ENCODE measurements at places on chromosomes 16 and 17. TPM values are rescaled to one million over a fixed set of nuclear protein-coding genes. Genes with fewer than 3 reads are reported as not detected.

GRCh38 chr17:57552114-57552624 lies 192.9 kb downstream of the CCDC182 start:
- peak; percentile 73 for DNase-seq

- no peak for DNase-seq
These were observed 1.7 kb downstream of the ANKS4B start for GRCh38 chr16:21235199-21235585.

DNA sequence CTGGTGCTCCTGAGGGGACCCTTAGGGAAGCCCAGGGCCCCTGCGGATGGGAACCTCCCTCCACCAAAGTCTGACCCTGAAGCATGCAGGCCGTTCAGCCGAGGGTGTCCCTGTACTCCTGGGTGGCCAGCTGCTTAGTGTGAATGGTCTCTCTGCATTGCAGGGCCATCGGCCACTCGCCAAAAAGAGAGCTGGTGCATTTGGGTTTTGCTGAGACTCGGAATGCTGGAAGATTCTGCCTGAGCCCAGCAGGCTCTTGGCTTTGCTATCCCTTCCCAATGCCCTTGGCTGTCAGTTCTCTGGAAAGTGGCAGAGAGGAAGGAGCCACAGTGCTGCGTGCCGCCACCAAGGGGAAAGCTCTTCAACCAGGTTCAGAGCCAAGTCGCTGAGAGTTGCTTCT lies 2.8 kb downstream of the MEOX1 start:
- DNase-seq = no peak

The CSH2 gene
- total RNA-seq = 0.56 TPM

DNA sequence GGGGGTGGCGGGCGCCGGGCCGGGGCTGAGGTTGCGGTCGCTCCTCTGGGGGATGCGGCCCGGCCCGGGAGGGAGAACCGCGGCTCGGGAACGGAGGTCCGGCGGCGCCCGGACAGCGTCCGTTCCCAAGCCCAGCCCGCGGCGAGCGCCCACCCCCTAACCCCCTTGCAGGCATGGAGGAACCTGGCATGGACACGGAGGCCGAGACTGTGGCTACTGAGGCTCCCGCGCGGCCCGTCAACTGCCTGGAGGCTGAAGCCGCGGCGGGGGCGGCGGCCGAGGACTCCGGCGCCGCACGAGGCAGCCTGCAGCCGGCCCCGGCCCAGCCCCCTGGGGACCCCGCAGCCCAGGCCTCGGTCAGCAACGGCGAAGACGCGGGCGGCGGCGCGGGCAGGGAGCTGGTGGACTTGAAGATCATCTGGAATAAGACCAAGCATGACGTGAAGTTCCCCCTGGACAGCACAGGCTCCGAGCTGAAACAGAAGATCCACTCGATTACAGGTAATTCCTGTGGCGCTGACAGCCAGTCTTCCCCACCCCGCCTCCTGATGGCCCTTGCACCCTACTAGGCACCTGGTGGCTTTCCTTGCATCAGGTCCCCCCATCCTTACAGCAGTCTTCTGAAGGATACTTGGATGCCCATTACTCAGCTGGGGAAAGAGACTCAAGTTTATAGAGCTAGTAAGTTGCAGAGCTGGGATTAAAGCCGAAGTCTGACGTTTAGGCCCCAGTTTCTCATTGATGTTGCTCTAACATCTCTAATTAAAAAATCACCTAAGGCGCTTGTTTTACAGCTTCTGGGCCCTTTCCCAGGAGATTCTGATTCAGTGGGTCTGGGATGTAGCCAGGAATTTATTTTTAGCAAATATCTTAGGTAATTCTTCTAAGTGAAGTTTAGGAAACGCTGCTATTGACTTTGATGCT lies 514 bp downstream of the UBFD1 start:
- DNase-seq = peak; percentile 80

The PNMT gene
- not detected for total RNA-seq

DNA sequence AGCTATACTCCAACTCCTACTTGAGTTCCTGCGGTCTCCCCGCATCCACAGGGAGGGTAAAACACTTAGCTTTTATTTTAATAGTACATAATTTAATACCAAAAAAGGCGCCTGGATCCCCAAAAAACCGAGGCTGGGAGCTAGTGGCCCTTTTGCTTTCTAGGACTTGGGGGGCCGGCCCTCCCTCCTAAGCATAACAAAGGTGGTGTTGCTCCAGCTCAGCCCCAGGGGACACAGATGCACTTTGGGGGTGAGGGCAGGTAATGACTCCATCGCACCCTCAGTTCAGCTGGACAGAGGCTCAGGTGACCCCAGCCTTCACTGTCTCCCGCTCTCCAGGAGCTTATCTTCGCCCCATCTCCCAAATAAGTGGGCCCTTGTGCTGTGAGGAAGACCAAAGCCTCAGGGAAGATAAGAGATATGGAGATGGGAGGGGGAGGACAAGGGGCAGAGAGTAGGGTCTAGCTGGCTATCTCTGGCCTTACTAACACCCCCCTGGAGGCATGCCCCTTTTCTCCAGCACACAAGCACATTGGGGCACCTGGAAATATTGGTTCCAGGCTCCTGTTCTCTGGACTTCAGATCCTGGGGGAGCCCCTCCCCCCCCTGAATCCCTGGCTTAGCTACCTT lies 2.8 kb upstream of the NHERF1 start:
- no peak for DNase-seq

The BRD7 gene
- total RNA-seq = 80.8 TPM

The SNAI3 gene
- not detected for total RNA-seq

The KSR1 gene
- 203 TPM for total RNA-seq

DNA sequence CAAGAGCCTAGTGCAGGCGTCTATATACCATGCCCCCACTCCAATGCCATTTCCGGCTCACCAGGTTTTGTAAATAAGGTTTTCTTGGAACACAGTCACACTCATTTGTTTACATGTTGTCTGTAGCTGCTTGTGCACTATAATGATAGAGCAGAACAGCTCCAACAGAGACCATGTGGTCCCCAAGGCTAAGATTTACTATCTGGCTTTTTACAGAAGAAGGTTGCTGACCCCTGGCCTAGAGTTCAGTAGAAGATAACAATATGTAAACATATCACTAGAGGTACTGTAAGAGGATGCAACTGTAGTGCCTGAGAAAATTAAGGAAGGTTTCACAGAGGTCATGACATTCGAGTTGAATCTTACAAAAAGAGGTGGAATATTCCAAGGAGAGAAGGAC lies 66.3 kb downstream of the CACNG1 start:
- DNase-seq = no peak

GRCh38 chr17:66392783-66393437 lies 90.5 kb downstream of the PRKCA start:
- DNase-seq = no peak

GRCh38 chr17:16288860-16289571 lies 64.3 kb downstream of the CENPV start:
- no peak for DNase-seq

DNA sequence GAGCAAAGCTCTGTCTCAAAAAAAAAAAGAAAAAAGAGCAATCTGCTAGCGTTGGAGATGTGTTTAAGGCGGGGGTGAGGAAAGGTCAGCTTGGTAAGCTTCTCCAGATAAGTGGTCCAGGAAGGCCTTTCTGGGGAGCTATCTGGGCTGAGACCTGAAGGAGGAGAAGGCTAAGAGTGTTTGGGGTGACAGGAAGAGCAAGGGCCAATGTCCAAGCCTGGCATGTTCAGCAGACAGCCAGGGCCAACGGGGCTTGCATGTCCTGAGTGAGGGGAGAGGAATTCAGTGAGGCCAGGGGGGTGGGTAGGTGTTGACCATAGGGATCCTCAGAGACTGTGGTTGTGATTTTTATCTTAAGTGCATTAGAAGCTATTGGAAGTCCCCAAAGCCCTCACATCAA lies 15.4 kb downstream of the STAT5A start:
- no peak for DNase-seq

The AATF gene
- 22.5 TPM for total RNA-seq

The SPNS3 gene
- not detected for total RNA-seq

DNA sequence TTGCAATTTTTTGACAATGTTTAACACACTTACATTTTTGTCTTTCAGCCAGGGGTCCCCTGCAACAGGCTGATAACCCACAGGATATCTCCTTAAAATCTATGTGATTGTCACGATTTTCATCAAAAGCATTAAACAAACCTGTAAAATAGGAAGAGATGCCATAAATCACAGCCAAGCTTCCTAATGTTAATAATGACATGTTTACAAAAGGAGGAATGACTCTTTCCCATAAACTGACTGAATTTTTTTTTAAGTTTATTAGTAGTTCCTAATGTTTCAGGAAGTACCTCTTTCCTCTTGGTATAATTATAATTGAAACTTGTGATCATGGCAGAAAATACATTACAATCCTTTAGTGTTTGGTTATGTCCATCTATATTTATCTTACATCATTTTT lies 119.6 kb downstream of the CA4 start:
- DNase-seq = no peak

The GTF3C1 gene
- 106 TPM for total RNA-seq

The ASGR1 gene
- total RNA-seq = 29.0 TPM

The KRT28 gene
- total RNA-seq = not detected

GRCh38 chr16:878072-878784 lies 77.7 kb upstream of the GNG13 start:
- DNase-seq = peak; percentile 8

The TPSD1 gene
- total RNA-seq = not detected

DNA sequence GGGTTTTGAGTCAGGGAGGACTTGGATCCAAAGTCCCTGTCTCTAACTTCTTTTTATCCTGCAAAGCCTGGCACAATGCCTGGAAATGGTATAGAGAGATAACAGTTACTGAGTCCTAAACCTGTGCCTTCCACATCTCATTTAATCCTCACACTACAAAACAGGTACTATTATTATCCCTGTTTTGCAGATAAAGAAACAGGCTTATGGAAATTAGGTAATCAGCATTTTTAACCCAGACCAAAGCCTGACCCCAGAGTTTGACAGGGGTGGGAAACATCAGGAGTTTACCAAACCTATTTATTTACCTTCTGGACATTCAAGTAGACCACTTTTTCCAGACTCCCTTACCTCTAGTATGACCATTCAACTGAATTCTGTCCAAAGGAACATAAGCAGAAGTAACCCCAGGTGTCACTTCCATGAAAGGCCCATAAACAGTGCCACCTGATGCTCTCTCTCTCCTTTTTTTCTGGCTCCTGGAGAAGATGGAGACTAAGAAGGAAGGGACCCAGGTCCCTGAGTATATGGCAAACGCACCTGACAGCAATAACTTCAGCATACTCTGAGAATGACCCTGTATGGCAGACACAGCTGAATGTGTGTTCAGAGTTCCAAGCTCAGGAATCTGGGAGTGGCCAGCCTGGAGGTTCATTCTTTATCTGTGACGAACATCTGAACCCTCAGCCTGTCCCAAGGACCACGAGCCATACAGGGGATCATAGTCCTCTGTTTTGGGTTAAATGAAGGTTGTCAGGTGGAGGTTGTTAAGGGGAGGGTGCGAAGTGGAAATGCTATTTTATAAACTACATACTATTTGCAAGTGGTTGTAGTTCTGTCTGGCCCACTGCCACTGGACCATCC lies 62.7 kb downstream of the HLF start:
- no peak for DNase-seq

DNA sequence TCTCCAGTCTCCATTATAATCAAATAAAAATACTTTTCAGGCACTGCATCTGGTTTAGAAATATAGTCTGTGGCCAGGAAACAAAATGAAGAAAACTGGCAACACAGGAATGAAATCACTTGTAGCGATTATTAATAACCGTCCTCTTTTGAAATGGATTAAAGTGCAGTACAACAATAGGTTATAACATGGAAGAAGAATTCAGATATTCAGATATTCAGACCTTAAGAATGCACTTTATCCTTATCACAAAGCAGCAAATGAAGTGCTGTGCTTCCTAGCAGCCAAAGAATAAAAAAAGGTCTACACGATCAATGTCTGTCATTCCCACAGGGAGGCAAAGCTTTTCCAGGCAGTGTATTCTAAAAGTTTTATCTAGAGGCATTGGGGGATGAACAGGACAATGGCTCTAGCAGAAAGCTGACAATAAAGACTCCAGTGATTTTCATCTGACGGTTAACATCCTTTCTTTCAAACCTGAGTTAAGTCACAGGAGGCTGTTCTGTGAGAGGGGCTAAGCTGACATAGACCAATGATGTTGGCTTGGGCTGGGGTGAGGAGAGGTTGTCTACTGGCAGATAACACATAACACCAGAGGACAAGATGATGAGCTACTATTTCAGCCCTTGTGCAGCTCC lies 259.2 kb downstream of the SLC39A11 start:
- DNase-seq = no peak

DNA sequence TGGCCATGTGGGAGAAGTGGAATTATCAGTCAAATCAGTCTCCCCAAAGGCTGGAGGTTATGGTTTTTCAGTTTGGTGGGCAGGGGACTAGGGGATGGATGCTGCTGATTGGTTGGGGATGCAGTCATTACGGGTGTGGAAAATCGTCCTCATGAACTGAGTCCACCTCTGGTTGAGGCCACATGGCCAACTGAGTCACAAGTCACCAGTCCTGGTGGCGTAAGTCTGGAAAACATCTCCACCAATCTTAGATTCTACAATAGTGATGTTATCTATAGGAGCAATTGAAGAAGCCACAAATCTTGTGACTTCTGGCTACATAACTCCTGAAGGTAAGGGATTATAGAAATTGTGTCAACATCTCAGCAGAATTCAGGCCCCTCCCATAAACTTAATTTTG lies 5.2 kb upstream of the RNF135 start:
- DNase-seq = no peak

GRCh38 chr17:19554393-19554792 lies 20.7 kb downstream of the SLC47A1 start:
- no peak for DNase-seq

The CCL2 gene
- not detected for total RNA-seq

DNA sequence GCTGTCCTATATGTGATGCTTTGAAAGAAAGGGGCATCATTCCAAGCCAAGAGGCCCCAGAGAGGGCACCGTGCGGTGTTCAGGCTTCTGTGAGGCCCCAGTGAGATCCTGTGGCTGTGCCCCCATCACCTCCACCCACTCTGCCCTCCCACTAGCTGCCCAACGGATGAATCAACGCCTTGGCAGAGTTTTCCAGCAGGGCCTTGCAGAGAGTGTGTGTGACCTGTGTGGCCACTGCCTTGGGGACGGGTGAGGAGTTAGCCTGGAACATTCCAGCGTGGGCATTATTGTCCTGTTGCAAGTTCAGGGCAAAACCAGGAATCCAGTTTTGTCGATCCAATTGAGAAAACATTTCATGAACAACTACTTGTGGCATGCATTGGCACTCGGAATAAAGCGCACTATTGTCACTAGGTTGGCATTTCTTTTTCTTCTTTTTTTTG lies 53.7 kb downstream of the SF3B3 start:
- DNase-seq = no peak

The ANKRD13B gene
- total RNA-seq = 123 TPM

GRCh38 chr16:21314339-21314738 lies 36.2 kb upstream of the CRYM start:
- no peak for DNase-seq

- no peak for DNase-seq
These were observed 25.8 kb downstream of the HS3ST3A1 start for GRCh38 chr17:13575922-13576419.

The GAS7 gene
- 2.0 TPM for total RNA-seq

GRCh38 chr17:43914451-43914850 lies 7.1 kb upstream of the MPP2 start:
- DNase-seq = no peak
